ENCODE measurements at places on chromosomes 1 and 21.

DNA sequence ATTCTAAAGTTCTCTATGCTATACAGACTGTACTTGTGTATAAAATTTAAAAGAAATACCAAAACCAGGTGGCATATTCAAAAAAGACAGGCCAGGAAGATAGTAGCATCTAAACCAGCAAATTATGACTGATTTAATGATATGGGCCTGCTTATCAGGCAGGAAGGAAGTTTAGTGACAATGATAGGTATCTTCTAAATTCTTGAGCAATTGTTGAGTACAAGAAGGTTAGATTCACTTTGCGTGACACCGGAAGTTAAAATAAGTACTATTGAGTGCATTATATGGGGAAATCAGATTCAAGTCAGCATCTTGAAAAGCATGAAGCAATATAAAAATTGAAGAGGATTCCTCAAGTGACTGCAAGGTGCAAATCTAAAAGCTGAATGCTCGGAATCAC lies 186.8 kb upstream of the RGS18 start:
- DNase-seq, result no peak

DNA sequence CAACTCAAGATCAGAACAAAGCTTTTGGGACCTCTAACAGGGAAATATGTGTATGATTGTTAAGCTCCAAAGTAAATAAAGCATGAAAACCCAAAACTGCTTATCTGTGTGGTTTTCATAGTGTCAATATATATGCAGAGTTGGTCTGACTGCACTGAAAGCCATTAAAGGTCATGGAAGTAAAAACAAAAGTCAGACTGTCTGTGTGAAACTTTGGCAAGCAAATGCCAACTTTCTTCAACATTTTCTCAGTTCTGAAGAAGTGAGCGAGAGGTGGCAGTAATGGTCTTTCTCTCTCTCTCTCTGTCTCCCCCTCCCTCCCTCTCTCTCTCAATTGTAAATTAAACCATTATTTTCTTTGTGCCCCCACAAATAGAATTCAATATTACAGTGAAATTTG lies 100.1 kb upstream of the S1PR1 start:
- peak; percentile 65 for DNase-seq

GRCh38 chr1:205013683-205014367 lies 29.2 kb upstream of the CNTN2 start:
- DNase-seq, result no peak

DNA sequence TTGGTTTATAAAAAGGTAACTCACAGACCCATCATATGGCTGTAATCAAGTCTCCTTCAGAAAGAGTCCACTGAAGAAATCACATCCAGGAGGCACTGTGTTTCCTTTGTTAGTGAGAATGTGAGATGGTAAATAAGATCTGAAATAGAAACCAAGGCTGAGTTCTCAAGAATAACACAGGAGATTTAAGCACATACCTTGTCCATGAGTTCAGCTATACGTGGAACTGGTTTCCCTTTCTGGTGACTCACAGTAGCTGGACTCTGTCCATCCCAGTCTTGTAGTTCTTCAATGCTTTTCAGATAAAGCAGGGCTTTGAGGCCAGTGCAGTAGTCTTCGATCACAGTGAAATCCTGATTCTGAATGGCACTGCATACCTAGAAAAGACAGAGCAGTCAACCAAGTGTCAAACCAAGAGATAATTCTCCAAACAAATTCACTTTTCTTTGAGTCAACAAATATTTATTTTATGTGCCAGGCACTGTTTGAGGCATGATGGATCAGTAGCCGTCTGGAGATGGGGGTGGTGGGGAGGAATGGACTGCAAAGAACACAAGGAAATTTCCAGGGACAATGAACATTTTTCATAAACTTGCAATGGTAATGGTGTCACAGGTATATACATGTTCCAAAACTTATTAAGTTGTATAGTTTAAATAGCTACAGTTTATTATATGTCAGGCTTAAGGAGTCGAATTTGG lies 471.4 kb downstream of the PTBP2 start:
- DNase-seq, result no peak

- DNase-seq, result no peak
Observed at GRCh38 chr1:93661829-93662474, 19.7 kb downstream of the BCAR3 start.

DNA sequence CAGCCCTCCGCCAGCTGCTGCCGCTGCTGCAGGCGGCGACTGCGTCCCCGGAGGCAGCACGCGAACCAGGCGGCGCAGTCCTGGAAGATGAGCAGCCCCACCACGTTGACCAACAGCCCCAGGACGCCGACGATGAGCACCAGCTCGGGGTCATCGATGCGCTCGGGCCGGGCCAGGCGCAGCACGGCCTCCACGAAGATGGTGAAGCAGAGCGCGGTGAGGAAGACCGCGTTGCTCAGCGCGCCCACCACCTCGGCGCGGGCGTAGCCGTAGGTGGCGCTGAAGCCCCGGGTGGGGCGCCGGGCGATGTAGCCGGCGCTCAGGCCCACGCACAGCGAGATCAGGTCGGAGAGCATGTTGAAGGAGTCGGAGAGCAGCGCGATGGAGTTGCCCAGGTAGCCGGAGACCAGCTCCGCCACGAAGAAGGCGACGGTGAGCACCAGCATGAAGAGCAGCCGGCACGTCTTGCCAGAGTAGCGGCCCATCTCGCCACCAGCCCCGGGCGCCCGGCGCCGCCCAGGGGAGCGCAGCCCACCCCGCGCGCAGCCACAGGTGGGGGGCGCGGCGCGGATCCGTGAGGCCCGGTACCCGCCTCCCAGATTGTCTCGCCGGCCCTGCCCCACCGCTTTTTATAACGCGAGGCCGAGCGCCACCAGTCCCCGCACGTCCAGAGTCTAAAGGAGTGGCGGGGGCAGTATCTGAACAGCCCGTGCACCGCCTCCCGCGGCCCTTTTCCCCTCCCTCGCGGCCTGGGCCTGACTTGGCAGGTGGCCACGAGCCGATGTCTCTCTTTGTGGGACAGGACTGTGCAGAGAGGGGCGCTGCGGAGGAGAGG lies at the start of gene SLC30A10:
TSS of gene SLC30A10 (minus strand) at position 602 of the 835 bp plus-strand sequence. CDS start at position 485, 117 bp downstream.
- DNase-seq, result peak; percentile 9

DNA sequence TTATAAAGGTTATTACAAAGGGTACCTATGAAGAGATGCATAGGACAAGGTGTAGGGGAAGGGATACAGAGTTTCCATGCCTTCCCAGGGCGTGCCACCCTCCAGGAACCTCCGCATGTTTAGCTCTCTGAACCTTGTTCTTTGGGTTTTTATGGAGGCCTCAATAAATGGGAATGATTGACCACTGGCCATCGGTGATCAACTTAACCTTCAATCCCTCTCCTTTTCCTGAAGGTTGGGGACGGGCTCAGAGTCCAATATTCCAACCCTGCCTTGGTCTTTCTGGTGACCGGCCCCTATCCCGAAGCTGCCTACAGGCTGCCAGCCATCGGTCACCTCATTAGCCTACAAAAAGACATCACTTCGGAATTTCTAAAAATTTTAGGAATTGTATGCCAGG lies 11.7 kb downstream of the CD244 start:
- DNase-seq, result no peak

DNA sequence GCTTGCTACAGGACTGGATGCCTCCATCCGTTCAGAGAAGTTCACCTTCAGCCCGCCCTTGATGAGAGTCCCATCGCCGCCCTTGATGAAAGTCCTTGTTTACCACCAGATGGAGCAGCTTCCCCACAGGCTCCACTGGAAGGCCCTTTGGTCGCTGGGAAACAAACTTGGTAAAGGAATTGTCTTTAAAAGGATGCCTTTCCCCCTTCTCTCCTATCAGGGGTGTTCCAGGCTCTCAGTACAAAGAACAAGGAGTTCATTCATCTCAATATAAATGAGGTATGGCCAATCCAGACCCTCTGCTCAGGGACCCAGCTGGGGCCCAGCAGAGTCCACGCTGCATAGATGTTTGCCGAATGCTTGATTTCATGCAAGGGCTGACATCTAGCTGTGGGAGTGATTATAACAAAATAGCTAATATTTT lies 50.8 kb downstream of the CAPN9 start:
- DNase-seq, result peak; percentile 75

DNA sequence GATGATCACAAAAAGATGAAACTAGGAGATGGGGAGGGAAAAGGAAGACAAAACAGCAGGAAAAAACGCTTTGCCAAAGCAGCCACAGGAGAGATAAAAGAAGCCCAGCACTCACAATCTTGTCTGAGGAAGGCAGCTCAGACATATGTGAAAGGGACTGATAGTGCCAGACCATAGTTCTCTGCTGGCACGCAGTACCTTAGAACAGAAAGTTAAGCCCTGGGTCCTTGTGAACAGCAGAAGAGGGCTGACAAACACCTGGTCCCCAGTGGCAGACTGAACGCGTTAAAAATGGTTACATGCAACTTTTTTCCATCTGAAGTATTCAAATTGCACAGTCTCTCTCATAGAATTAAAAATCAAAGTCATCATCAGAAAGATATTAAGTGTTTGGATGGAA lies 433.2 kb upstream of the ADAMTS5 start:
- DNase-seq, result no peak

GRCh38 chr1:87436534-87436933 lies 107.9 kb downstream of the LMO4 start:
- peak; percentile 83 for DNase-seq

DNA sequence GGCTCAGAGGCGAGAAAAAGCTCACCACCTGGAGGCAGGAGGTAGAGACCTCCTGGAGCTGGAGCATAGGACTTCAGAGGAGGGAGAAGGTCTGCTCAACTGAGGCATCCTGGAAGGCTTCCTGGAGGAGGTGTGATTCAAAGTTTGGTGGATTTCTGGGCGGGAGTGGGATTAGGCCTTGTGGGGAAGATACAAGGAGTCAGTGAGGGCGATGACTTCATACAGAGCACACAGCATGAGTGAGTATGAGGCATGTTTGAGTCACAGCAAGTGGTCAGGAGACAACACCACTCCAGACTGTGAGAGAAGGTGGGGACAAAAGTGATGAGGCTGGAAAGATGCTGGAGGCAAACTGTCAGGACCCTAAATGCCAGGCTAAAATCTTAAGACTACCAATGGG lies 77.6 kb downstream of the MATN1 start:
- DNase-seq, result no peak

DNA sequence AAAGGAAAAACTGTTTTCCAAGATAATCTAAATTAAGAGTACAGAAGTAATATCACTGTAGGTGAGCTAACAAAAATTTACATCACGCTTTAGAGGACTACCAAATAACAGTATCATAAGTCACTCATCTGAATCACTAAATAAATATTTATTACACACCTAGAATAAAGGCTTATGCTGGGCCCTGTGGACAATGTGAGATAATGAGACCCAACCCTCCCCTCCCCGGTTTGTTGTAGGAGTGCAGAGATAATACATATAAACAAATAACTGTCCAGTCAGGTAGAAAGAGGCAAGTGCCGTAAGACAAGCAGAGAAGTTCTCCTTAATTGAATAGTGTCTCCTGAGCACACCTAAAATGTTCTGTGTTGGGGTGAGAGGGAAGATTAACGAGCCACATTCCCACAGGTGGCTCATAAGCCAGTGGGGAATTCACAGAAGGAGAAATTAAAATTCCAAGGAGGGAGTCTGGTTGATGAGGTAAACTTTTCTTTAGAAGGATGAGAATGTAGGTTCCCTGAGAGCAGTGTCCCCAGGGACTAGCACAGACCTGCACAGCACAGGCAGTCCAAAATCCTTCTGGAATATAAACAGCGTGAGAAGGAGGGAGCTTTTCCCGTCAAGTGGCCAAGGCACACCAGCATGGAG lies 241.4 kb downstream of the NFIA start:
- no peak for DNase-seq

DNA sequence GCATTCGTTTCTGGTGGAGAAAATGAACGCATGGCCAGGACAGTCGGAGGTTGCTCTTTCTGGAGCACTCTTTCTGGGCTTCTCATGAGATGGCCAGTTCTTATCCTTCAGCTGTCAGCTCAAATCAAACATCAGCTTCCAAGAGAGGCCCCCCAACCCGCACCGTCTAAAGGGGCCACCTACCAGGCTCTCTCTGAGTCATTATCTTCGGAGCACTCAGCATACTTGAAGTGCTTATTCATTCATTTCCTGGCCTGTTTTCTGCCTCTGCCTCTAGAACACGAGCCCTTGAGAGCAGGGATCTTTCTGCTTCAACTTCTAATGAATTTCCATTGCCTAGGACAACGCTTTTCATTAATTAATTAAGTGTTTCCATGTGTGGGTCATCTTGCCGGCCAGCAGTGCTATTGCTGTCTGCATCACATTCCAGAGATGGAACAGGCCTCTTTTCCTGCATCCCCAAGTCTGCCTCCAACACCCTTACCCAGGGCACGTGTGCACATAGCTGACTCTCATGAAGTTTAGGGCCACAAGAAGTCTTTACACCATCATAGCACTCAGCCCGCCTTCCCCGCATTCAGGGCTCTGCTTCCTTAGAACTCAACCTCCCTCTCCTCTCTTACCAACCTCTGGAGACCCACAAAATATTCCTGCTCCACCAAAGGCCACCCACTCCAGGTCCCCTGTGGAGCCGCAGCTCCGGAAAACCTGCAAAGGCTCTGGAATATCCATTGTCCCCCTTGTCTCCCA lies 52.1 kb upstream of the LAPTM5 start:
- no peak for DNase-seq

Measured in foreskin melanocyte (primary cell).